ENCODE measurements at places on chromosomes 3 and 15.

DNA sequence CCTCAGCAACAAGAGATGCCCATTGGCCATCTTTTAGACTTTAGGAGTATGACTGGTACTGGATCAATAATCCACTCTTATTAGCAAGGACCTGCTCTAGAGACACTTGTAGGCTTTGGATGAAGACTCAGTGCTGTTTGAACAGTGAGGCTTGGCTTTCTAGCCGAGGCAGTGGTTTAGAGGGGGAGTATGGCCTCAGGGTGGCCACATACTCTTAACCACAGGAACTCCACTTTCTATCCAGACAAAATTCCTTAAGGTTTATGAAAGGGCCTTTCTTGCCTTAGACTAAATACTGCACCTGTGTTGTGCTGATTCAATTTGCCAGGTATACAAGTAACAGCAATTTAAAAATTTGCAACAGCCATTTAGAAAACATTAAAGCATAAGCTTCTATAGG is 1046.3 kb downstream of the DIPK2A start:
- no peak for DNase-seq

GRCh38 chr3:194640829-194641228 is 7.6 kb upstream of the TMEM44 start:
- no peak for DNase-seq

GRCh38 chr3:25547943-25548674 is 116.6 kb downstream of the TOP2B start:
- no peak for DNase-seq

DNA sequence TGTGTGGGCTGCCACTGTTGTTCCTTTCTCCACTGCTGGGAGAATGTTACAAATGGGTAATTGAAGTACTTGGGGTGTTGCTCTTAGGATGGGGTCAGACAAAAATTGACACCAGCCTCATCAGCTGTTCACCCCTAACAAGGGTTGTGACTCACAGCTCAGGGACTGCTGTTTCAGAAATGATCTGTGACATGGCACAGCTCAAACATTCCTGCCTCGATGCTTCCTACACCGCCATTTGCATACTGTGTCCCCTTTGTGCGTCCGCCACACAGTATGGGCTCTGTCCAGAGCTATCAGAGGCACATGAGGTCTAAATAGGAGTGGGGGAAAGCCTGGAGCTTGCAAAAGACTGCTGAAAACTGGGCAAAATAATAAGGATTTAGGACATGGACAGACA is 43.9 kb downstream of the CCNL1 start:
- DNase-seq = no peak

- DNase-seq = no peak
Observed at GRCh38 chr15:87609474-87609873, 647.1 kb downstream of the NTRK3 start.

GRCh38 chr3:58296269-58296668 is 9.8 kb upstream of the RPP14 start:
- DNase-seq = no peak

- DNase-seq = no peak
Observed at GRCh38 chr15:94231723-94232468, 535 bp downstream of the MCTP2 start.

DNA sequence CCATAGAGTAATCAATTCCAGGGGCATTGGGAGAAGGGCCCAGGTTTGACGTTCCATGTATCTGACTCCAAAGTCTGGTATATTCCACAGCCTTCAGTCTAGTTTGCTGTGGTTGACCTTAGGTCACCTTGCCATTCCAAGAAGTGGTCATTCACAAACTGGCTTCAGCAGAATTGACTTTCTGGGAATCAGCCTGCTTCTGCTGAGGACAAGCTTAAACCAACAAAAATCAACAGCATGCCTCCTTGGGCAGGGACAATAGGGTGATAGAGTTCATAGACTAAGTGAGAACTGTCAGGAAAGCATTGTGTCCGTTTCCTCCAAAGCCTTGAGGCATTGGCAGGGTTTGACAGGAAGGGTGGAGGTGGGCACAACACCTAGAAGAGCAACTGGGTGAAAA is 24.1 kb upstream of the NDUFB4 start:
- DNase-seq = no peak

- no peak for DNase-seq
Observed at GRCh38 chr3:173663696-173664111, 266.2 kb downstream of the NLGN1 start.

GRCh38 chr3:70242297-70242882 is 70.0 kb downstream of the MDFIC2 start:
- no peak for DNase-seq

GRCh38 chr3:47456984-47457383 is 18.8 kb downstream of the SCAP start:
- no peak for DNase-seq

GRCh38 chr3:156586905-156587759 is 32.2 kb upstream of the SSR3 start:
- no peak for DNase-seq

GRCh38 chr3:21517184-21517583 is 233.8 kb downstream of the ZNF385D start:
- DNase-seq = no peak

- DNase-seq = no peak
Observed at GRCh38 chr3:124053871-124054270, 61.9 kb upstream of the ROPN1 start.

- no peak for DNase-seq
Observed at GRCh38 chr3:61718565-61718964, 157.2 kb downstream of the PTPRG start.

DNA sequence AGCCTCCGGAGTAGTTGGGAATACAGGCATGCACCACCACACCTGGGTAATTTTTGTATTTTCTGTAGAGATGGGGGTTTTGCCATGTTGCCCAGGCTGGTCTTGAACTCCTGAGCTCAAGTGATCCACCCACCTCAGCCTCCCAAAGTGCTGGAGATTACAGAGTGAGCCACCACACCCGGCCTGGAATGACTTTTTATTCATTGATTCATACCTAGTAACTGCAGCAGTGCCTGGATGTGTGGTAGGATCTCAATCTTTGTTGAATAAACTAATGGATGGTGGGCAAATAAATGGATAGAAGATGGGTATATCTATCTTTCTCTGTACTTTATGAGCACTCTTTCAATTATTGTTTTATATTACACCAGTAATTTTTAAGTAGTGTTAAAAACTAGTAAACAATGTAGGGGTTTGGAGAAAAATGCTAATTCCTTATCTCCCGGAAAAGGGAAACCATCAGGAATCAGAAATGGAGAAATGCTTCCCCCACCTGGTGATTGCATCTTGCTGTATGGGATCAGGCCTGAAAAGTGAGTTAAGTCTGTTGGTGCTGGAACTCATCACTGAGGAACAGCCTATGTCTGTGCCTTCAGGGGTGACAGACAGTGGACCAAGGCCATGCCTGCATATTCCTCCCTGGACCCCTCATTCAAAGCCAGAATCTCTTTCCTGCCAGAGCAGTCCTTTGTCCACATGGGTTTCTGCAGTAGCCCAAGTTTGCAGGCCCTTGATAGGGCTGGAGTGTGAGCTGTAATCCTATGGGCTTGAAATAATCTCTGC is 161.0 kb upstream of the CTDSPL start:
- DNase-seq = no peak

GRCh38 chr3:96319166-96319565 is 495.2 kb upstream of the EPHA6 start:
- no peak for DNase-seq

DNA sequence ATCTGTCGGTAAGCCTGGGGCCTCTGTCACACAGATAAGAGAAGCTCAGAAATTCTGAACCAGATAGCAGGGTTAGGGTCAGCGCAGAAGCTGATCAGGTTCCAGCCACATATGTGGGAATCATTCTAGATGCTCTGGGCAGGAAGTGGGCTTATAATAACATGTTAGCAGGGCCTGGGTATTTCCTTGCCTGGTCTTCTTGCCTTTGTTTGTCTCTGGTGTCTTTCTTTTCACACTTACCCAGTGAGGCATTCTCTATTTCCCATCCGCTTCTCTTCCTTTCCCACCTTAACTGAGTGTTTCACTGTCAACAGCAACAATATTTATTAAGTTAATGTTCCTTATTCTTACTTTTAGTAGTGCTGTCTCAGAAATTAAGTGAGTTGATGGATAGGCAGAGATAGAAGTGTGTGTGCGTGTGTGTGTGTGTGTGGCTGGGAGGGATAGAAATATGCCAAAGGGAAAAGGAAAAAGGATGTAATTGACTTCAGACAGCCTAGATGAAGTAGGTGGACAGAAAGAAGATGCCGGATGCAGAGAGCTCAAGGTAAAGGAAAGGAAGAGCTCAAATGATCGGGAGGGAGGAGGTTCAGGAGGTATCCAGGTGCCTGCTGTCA is 2.0 kb downstream of the PLA1A start:
- DNase-seq = no peak

DNA sequence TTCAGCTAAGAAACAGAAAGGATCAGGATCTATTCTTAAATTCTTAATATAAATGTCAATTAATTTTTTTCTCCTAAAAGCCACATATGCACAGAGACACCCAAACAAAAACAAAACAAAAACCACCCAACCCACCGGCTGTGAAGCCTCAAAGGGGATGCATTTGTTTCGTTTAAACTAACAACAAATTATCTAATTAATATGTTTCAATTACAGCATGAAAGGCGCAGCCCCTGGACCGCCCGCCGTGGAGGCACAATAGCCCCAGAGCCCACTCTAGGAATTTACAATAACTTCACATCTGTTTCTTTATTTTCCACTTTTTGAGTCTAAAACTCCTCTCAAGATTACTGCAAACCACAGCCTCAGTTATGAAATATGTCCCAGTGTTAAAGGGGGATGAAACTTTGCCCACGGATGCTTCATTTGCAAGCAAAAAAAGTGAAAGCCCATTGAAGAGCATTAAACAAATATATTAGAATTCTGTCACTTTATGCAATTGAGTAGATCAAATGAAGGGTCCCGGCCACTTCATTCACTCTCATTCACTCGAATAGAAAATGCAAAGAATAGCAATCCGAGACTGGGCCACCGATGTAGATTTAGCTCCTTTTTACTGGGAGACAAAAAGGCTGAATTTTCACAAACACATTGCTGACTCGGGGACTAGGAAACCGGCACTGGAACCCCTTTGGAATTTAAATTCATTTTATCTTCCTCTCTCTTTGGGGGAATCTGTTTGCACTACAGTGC is 6.0 kb downstream of the FOXB1 start:
- DNase-seq = no peak

DNA sequence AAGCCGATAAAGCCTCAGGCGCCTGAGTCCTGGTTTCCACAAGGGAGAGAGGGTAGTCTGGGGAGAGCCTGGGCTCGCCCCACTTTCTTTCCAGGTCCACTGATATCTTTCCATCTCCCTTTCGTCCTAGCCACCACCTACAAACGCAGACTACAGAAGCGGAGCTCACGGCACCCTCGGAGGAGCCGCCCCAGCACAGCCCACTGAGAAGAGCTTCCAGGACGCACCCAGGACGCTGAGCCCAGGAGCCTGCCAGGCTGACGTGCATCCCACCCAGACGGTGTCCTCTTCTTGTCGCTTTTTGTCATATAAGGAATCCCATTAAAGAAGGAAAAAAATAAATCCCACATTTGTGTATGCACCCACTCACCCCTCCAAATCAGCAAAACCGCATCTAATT is 21.1 kb downstream of the HAPLN3 start:
- no peak for DNase-seq

DNA sequence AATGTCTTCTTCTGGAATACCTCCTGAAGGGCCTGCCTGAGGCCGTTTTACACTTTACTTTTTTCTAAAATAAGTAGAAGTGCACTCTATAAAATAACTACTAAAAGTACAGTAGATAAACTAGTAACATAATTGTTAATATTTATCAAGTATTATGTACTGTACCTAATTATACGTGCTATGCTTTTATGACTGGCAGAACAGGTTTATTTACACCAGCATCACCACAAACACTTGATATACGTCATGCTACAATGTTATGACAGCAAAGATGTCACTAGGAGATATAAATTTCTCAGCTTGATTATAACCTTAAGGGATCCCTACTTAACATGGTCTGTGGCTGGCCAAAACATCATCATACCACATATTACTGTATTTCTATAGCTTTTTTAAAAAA is 29.4 kb downstream of the DLG1 start:
- DNase-seq = no peak

GRCh38 chr3:121574449-121574848 is 6.7 kb downstream of the ARGFX start:
- DNase-seq = no peak

DNA sequence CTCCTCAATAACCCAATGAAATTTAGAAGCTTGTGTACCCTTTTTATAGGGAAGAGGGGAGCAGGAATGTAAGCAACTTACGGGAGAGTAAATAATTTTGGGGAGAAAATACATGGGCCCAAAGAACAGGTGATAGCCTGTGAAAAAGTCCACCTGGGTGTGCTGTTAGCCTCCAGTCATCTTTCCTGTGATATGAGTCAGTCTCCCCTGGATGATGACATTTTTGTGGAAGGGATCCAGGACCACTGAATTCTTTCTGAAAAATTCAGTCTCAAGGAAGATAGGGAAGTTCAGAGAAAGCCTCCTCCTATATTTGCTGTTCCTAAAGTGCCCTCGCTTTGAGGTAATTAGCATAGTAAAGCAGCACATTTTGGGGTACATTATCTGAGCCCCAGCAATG is 149.8 kb downstream of the SQOR start:
- no peak for DNase-seq

- DNase-seq = no peak
Observed at GRCh38 chr3:20391644-20392043, 205.6 kb upstream of the SGO1 start.

- no peak for DNase-seq
Observed at GRCh38 chr3:29544701-29545363, 264.0 kb downstream of the RBMS3 start.

DNA sequence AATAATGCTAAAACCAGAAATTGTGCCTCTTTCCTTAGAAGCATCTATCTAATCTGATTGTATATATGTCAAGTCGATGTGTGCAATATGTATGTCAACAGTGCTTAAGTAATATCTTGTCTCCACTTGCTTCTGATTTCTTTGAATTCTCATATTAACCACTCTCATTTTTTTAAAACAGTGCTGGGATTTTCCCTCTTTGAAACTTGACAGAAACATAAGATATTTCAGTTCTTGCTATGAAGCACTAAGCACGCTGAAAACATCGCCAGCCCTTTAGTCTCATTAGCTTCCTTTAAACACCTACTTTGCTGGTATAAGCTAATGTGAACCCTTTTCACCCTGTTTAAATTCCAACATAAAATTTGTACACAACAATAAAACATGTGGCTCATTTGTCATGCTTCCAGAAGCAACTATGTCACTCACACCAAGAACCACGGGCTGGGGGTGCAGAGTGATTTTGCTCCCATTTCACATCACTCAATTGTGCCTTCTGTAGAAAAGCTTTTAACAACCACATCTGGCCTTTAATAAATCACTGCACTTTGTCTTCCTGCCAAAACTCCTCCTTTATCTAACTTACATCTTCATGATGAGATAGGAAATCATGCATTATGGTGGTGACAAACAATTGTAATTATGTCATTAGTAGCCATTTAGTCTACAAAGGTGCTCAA is 185.2 kb downstream of the FOXP1 start:
- DNase-seq = no peak
